ENCODE measurements at places on chromosomes 2 and 18.
A peak's percentile ranks its signal among the peaks of the same experiment; 100 is the strongest.

DNA sequence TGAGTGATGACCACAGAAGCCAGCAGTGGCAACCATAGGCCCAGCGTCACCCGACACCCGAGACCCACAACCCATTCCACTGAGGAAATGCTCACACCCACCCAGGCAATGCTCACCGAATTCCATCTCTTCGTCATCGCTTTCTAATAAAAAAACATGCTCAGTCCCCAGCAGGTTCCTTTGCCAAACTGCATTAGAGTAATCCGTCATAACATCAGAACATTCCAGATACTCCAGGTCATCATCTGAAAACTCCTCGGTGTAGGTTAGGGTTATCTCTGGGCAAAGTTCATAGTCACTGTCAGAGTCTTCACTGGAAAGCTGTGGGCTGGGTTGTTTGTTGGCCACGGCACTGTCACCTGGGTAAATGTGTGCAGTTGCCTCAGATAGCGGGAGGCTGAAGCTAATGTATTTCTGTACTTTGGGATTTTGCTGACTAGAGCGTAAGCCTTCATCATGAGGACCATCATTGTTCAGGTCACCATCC is 49.3 kb downstream of the ALPK2 start:
- DNase-seq: no peak

GRCh38 chr2:214069254-214069653 is 341.6 kb upstream of the VWC2L start:
- DNase-seq: peak; percentile 47

- DNase-seq: no peak
These were observed 233.2 kb downstream of the CNTNAP5 start for GRCh38 chr2:124258140-124258880.

DNA sequence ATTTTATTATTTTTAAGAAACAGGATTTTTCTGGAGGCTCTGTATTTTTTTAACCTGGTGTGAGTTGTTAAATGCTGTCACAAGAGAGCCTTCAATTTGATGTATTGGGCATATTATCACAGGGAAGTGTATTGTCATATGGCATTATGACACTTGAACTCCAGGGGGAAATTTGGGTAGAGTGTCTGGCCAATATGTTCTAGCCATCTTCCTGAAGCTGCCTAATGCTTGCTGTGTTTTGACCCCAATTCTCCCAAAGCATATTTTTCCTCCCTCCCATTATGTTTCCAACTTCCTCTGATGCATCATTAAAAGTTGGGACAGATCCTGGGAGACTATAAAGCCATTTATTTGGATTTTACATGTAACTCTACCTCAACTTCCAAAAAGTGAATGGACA is 214.1 kb upstream of the SESTD1 start:
- no peak for DNase-seq

DNA sequence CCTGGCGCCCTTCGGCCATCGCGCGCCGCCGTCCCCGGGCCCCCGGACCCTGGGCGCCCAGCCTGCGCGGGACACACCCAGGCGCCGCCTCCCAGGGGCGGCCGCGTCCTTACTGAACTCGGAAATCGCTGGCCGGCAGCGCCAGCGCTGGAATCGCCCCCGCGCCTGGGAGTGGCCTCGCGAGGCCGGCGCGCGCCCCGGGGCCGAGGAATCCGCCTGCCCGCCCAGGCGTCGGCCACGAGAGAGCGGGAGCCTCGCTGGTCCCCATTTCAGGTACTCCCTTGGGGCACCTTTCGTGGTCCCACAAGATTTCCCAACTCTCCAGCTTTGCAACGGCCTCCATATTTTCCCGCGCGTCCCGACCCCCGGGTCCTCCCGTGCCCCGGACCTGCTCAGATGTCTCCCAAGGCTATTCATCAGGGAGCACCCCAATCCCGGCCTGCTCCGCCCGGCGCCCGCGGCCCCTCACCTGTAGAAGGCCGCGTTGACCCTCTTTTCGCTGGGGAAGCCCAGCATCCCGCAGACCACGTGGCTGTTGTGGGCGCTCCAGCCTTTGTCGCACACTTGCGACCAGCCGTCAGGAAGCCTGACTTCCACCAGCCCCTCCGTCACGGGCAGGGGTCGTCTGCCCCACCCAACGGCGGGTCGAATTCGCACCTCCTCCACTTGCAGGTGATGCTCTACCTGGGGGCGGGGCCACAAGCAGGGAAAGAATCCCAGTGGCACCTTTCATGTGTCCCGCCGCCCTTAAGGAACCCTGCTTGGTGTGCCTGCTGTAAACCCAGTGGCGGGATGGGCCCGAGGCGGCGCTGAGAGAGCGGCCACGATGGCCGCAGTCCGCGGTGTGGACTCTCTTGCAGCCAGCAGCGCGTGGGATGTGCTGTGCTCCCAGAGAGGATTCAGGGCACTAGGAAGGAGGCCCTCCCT is 4.6 kb downstream of the LOXL3 start:
- DNase-seq: peak; percentile 54

GRCh38 chr2:46747297-46747818 is 168.2 kb downstream of the MCFD2 start:
- DNase-seq: no peak

- DNase-seq: peak; percentile 77
These were observed 85.4 kb downstream of the STPG4 start for GRCh38 chr2:47069628-47070154.

GRCh38 chr2:204170411-204170810 is 233.8 kb downstream of the ICOS start:
- DNase-seq: no peak

GRCh38 chr2:176492583-176492982 is 223.3 kb downstream of the MTX2 start:
- DNase-seq: no peak
